Spleen (tissue), 13 donors: ENCODE measurements at places on chromosomes 5 and 9.

GRCh38 chr5:149707097-149707496 lies 23.0 kb upstream of the PPARGC1B start:
- no peak for DNase-seq

DNA sequence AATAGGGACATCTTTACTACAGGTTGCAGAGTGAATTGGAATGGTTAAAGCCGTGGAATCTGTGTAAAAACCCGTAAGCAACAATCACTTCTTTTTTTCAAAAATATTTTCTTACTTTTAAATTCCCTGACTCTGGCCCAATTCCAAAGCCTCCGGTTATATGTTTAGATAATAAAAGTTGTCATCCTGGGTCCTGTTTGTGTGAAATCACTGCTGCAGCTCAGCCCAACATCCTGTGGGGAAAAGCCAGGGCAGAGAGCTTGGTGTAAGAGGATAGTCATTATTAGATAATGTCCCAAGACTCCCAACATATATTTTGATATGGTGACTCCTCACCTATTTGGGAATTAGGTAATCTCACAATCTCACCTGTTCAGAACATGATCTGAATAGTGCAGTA lies 586.0 kb upstream of the BRINP1 start:
- DNase-seq: no peak

DNA sequence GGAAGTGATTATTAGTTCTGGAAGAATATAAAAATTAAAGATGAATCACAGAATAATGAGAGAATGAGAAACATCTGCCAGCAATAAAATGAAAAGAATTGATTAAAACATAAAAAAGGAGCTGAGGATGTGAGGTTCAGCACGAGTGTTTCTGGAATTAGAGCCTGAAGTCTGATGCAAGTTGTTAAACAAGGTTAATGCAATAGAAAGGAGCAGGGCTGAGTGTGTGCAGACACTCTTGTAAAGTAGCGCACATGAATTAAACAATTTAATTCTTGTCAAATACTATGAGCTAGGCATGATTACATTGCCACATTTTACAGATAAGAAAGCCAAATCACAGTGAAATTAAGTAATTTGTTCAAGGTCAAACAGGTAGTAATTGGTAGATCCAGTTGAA lies 384.2 kb downstream of the TAF11L14 start:
- no peak for DNase-seq

- no peak for DNase-seq
Observed at GRCh38 chr5:27682600-27682999, 644.2 kb upstream of the CDH9 start.
